Right cardiac atrium (tissue), 5 donors: ENCODE measurements at places on chromosomes 1 and 21. TPM values are rescaled to one million over a fixed set of nuclear protein-coding genes. Genes with fewer than 3 reads are reported as not detected.

- no peak for DNase-seq
These were observed 125.4 kb upstream of the USP25 start for GRCh38 chr21:15604413-15604812.

GRCh38 chr1:89587729-89588161 is 45.2 kb upstream of the LRRC8C start:
- no peak for DNase-seq

DNA sequence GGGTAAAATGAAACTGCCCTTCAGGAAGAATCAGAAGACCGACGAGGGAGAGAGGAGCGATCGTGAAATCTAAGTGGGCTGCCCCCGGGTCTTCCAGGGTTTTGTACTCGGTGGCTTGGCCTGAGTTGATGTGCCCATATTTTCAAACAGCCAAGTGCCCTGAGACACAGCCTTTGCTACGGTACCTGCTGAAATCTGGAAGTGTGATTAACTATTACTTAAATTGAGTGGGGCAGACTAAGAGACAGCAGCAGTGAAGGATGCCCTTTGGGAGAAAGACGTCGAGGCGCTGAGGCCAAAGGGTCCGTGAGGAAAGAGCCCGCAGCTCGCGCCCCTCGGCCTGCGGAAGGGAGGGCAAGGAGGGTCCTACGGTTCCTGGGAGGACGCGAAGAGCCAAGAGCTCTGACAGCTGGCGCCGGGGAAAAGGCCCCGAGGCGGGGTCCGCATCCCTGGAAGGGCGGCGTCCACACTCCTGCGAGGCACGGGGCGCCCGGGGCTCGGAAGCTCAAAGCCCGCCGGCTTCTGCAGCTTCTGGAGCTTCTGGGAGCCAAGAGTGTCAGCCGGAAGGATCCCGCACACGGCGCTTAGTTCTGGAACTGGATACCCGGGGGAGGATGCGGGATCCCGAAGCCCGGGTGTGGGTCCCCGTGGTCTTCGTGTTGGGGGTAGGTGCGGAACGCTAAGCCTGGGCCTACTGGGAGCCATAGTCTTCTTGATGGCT is 15.4 kb upstream of the RNU1-4 start:
- DNase-seq = peak; percentile 71

DNA sequence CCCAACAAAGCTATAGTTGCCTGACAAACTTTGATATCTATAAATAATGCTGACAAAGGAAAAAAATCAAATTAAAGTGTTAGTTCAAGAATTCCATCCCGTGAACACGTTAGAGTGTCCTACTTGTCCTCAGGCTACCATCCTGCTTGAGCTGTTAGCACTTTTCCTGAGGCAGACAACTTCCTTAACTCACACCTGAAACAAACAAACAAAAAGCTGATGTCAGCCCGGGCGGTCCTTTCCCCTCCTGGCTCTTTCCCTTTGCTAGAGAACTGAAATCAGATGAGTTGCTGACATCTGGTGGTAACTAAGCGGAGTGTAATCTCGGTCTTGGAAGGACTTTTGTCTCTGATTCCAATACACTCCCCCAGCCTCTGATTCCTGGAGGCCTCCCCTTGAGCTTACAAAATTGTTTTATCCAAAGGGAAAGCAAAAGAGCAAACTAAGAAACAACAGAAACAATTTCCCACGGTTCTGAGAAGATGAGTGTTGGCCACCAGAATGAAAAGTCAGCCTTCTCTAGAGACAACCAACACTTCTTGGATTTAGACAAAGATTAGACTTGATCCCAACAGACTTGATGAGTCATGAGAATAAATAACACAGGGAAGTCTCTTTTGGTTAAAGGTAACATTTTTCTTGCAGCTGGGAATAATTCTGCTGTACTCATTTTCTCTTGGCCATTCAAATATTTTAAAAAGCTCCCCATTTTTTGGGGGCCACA is 135.4 kb downstream of the PROX1 start:
- peak; percentile 22 for DNase-seq

GRCh38 chr1:234271243-234271606 is 102.0 kb upstream of the COA6 start:
- DNase-seq = no peak

GRCh38 chr1:54493608-54494007 is 54.4 kb upstream of the ACOT11 start:
- no peak for DNase-seq

- no peak for DNase-seq
These were observed 3.3 kb upstream of the FAM78B start for GRCh38 chr1:166170075-166170474.

- DNase-seq = no peak
These were observed 621.0 kb upstream of the CXADR start for GRCh38 chr21:16891821-16892220.

GRCh38 chr1:115320377-115320776 is 17.7 kb downstream of the NGF start:
- no peak for DNase-seq

- DNase-seq = no peak
These were observed 1.6 kb downstream of the AGO4 start for GRCh38 chr1:35809114-35810095.

GRCh38 chr1:153260585-153261280 is 1.2 kb downstream of the LORICRIN start:
- DNase-seq = peak; percentile 25

DNA sequence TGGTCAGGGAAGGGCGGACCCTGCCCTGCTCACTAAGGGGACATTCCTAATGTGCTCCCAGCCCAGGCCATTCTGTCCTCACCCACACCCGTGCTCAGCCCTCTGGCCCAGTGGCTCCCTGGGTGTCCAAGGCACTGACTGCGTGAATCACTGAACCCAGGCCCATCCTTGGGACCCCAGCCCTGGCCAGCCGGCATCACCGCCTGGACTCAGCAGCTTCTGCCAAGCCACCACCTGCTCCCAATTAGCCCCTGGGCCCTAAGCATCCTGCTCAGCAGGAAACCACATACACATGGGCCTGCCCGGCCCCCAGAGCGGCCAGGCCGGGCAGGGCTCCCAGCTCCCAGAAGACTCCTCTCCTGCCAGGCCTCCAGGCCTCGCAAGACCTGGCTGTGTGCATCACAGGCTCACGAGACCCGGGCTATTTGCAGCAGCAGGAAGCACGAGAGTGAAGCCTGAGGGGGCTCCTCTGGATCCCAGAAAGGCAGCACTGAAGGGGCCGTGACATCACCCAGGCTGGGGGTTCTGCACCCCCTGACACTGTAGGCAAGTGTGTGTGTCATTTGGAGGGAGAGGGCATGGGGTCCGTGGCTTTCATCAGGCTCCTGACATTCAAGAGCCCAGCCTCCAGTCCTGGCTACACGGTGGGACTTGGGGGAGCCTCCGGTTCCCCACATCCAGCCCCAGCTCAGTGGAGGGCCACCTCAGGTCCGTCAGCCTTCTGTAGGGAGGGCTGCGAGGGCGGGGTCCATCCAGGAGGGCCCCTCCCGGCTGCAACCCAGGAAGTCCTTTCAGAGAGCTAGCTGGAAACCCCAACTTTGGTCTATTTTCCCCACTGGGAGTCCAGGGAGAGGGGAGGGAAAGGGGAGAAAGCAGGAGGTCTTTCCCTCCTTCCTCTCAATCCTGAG is 1.6 kb downstream of the MFAP2 start:
- peak; percentile 86 for DNase-seq

DNA sequence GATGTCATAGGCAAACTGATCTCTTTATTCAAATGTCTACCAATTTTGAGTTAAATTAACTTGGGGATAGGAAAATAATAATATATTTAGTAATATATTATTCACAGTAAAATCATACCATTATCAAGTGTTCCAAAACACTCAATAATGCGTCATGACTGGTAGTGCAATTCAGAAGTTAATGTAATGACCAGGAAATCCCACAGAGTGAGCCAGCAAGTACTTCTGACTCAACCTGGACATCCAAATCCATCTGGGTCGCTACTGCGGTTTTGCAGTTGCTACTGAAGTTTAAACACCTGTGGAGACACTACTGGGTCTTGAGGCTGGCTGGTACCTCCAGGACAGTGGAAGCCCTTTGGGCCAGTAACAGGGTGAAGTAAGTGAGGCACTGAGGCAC is 44.8 kb downstream of the DPYD start:
- DNase-seq = no peak

DNA sequence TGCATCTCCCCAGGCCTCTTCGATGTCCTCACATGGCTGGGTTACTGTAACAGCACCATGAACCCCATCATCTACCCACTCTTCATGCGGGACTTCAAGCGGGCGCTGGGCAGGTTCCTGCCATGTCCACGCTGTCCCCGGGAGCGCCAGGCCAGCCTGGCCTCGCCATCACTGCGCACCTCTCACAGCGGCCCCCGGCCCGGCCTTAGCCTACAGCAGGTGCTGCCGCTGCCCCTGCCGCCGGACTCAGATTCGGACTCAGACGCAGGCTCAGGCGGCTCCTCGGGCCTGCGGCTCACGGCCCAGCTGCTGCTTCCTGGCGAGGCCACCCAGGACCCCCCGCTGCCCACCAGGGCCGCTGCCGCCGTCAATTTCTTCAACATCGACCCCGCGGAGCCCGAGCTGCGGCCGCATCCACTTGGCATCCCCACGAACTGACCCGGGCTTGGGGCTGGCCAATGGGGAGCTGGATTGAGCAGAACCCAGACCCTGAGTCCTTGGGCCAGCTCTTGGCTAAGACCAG is 14.3 kb downstream of the HTR6 start:
- no peak for DNase-seq

GRCh38 chr1:78003070-78003746 is 1.5 kb upstream of the DNAJB4 start:
- DNase-seq = no peak

DNA sequence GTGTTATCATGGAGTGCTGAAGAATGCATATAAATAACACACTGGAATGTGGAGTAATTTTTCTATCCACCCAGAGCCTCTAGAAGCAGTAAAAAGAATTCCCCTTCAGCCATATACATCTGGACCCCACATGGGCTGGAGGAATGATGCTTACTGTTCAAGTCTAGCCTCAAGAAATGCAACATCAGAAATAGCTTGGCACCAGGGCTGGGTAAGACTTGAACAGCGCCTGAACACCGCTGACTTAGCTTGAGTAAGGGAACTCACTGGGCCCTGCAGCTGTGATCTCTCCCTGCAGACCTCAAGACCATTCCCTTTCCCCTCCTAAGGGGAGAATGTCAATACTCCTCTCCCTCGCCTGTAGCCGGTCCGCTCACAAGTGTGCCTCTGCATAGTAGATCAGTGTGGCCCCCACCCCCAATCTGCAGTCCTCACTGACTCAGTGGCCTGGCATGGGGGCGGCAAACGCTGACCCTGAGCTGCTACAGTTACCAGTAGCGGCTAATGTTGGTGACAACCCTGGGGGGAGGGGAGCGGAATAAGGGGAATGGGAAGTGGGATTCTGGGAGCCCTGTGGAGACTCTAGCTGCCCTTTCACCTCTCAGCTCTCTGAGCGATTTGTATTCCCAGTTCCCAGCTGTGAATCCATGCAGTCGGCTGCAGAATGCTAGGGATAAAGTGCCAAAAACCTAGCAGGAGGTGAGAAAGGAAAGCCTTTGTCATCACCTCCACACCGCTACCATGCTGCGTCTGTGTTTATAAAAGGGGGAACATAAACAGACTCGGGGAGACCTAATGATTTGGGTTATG is 483.9 kb downstream of the DISC1 start:
- DNase-seq = no peak

DNA sequence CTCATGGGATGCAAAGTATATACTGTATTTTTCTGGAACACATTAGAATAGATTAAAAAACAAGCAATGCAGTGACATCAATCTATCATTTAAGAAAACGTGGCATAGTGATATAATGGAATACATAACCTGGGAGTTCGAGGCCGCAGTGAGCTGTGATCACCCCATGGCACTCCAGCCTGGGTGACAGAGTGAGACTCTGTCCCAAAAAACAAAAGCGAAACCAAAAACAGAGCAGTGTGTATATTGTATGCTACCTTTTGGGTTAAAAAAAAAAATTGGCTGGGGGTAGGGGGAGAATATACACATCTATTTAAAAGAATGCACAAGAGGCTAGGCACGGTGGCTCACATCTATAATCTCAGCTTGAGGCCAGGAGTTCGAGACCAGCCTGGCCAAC is 13.5 kb downstream of the SLC2A1 start:
- DNase-seq = no peak

GRCh38 chr1:18945401-18945849 is 11.1 kb downstream of the IFFO2 start:
- DNase-seq = peak; percentile 45

GRCh38 chr1:64864018-64864940 is 102.1 kb downstream of the JAK1 start:
- peak; percentile 84 for DNase-seq

DNA sequence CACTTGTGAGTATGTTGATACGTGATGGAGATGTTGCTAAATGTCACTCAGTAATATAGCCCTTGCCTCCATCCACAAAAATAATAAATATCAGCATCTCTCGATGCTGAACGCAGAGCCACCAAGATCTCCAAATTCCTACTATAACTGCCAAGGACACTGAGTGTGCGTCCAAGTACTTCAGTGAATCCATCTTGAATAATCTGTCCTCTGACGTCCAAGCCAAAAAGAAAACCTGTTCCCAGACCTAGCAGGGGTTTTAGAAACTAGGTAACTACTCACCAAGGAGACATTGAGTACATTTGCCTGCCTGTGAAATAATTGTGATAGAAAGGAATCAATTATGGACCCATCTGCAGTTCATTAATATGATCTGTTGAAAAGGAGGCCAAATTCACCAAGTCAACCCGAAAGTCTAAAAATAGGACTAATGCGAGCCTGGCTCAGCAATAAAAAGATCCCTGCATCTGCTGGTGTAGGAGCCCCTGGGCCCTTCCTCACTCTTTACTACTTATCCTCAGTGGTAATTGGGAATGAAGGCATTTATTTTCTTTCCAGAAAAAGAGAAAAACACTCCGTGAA is 226.9 kb upstream of the IRF2BP2 start:
- DNase-seq = no peak

DNA sequence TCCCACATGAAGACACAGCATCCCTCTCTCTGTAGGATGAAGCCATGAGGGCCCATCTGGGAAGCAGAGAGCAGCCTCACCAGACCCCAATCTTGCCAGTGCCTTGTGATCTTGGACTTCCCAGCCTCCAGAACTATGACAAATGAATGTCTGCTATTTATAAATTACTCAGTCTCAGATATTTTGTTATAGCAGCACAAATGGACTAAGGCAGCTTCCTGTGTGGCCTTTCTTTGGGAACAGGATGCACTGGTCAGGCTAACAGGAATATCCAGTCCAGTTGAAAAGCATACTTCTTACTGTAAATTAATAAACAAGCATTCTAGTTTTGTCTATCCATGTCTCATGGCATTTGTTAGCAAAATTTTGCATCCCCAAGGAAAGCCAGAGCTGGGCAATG is 134.1 kb upstream of the ETV3 start:
- DNase-seq = no peak

LRRC38 gene
- total RNA-seq = 3.9 TPM

DDX59 gene
- 14.9 TPM for total RNA-seq

GPR25 gene
- not detected for total RNA-seq

CD5L gene
- not detected for total RNA-seq

GJA4 gene
- 18.0 TPM for total RNA-seq

LRRC71 gene
- total RNA-seq = not detected

CD247 gene
- total RNA-seq = 0.32 TPM

DENND2D gene
- total RNA-seq = 2.1 TPM

AQP10 gene
- total RNA-seq = not detected

GJC2 gene
- total RNA-seq = 1.2 TPM

IVL gene
- not detected for total RNA-seq

GCSAML gene
- total RNA-seq = 0.17 TPM

PHACTR4 gene
- 27.4 TPM for total RNA-seq
